ENCODE measurements at places on chromosomes 11 and 22. TPM values are rescaled to one million over a fixed set of nuclear protein-coding genes. Genes with fewer than 3 reads are reported as not detected.

DNA sequence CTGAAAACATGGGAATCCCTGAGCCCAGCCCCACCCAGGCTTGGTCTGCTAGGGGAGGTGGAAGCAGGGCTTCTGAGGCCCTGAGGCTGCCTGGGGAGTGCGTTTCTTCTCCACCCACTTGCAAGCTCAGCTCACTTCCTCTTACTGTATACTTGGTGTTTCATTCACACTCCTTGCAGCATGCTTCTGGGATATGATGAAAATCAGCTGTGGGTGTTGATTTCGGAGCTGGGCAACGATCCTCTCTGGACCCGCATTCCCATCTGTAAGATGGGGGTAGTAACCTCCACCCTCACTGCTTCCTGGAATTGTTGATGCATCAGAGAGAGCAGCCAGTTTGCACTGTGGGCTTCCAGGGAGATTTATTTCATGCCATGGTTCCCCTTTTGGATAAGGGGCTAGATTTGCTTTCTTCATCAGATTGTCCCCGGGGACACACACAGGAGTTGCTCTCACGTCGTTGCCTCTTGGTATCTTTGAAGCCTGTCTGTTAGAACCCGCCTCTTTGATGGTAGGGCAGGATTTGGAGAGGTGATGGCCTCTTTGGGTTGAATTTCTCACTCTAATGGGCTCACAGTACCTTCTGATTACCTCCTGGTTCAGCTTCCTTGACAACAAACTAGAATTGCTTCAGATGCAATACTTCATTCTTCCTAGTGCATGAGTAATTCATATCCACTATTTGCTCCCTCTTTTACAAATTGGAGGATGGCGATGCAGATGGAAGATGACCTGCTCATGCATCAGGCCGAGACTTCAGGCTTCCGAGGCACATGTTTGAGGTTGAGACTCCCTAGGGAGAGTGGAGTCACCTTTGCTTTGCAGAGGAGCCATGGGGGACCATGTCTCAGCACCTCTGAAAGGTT lies 40.4 kb downstream of the BCR start:
- peak; percentile 69 for DNase-seq

DNA sequence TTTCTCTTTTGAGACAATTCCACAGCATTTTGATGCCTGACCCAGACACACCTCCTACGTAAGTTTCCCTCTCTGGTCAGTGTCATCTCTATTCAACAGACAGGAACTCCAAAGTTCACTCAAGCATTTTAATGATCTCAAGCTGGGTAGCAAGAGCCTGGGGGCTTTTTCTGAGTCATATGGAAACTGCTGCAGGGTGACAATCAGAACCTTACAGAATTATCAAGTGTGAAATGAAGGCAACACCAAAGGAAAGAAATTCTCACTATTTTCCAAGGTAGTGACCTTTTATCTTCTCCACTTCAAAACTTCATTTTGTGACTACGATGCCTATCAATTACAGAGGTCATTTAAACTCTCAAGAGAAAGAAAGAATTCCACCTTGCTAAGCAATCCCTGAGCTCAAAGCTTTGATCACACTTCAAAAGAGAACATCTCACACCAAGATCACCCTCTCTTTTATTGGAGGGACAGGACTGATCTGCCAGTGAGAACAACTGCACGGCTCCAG lies 229.0 kb upstream of the ZC3H12C start:
- peak; percentile 64 for DNase-seq

- no peak for DNase-seq
Observed at GRCh38 chr11:26254378-26254777, 77.6 kb upstream of the ANO3 start.

GRCh38 chr11:62611705-62612365 lies 740 bp downstream of the EML3 start:
- DNase-seq: peak; percentile 36

DNA sequence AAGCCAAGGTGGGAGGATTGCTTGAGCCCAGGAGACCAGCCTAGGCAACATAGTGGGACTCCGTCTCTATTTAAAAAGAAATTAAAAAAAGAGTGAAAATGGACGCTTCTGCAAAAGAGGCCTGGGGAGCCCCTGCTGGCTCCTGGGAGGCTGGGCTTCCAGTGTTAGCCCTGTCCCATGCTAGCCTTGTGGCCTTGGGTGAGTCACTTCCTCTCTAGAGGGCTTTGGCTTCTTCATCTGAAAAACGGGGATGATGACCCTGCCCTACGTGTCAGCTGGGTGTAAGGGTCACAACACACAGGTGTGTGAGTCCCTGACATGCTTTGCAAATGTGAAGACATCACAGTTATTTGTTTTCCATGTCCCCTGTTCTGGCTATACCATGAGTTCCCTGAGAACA lies 32.8 kb downstream of the FAM227A start:
- DNase-seq: no peak

GRCh38 chr11:44188643-44189042 lies 93.2 kb downstream of the EXT2 start:
- no peak for DNase-seq

- no peak for DNase-seq
Observed at GRCh38 chr11:200224-201003, 6.8 kb downstream of the BET1L start.

DNA sequence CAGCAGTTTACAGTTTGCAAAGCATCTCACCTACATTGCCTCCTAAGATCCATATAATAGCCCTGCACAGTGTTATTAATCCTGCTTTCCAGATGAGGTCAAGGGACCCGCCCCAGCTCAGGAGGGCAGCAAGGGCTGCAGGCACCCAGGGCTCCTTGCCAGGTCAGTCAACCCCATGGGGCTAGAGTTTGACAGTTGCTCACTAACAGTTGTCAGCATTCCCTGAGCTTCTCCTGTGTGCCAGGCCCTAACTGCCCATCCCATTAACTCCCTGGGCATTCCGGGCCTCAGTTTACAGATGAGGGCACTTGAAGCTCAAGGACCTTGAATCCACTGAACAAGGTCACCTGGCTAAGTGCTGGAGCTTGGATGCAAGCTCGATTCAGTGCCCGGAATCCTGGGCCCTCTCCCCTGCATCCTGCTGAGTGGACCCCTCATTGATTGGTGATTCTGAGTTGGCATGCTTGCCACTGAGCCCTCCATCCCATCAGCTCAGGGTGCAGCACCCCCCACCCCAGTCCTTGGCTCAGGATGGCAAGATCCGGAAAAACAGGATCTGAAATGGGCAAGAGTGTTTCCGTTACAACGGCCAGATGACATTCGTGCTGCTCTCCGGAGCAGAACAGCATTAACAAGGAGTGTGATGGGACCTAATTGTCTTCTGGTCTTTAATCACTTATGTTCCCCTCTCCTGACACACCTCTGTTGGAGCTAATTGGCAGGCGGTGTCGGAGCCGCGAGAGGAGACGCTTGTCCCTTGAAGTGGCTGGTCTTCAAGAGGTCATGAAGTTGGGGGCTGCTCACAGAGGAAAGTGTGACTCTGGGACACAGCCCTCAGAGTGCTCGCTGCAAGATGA lies 87.4 kb upstream of the SHISAL1 start:
- DNase-seq: no peak

GRCh38 chr11:127675581-127675980 lies 675.0 kb upstream of the KIRREL3 start:
- DNase-seq: peak; percentile 7

DNA sequence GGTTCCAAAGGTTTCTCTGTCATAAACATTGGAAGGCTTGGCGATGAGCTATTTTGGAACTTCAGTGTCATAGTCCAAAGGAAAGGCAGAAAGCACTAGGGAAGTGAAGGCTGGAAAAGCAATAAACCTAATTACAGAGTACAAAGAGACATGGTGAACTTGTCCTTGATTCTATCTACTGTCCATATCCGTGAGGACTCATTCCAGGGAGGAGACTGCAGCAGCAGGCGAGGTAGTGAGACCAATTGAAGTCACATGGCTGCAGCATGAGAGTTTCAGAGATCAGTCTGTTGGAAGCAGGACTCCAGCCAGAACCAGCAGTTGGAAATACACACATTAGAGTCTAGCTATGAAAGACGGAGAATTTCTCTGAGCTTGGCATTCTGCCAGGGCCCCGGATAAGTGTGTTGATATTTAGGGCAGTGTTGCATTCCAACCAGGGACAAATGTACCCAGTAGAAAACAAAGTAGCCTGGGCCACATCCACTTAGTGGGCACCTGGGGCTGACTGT lies 54.1 kb upstream of the ARHGAP42 start:
- peak; percentile 31 for DNase-seq

- DNase-seq: no peak
Observed at GRCh38 chr22:43205261-43205691, 18.3 kb upstream of the TTLL12 start.

DNA sequence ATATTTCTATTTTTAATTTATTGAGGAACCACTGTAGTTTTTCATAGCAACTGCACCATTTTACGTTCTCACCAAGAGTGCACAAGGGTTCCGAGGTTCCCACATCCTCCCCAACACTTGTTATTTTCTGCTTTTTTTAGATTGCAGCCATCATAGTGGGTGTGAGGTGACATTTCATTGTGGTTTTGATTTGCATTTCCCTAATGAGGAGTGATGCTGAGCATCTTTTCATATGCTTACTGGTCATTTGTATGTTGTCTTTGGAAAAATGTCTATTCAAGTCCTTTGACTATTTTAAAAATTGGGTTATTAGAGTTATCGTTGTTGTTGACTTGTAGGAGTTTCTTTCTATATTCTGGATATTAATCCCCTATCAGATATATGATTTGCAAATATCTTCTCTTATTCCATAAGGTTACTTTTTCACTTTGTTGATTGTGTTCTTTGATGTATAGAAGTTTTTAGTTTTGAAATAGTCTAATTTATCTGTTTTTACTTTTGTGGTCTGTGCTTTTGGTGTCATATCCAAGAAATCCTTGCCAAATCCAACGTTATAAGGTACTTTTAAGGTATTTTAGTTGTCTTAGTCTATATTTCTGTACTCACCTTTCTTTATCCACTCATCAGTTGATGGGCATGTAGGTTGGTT lies 9.0 kb downstream of the NEAT1 start:
- DNase-seq: peak; percentile 48

- no peak for DNase-seq
Observed at GRCh38 chr11:94806014-94806413, 37.9 kb downstream of the AMOTL1 start.

GRCh38 chr11:30392221-30392784 lies 69.4 kb downstream of the ARL14EP start:
- peak; percentile 70 for DNase-seq

- no peak for DNase-seq
Observed at GRCh38 chr11:46942172-46942571, 5.6 kb downstream of the CSTPP1 start.

DNA sequence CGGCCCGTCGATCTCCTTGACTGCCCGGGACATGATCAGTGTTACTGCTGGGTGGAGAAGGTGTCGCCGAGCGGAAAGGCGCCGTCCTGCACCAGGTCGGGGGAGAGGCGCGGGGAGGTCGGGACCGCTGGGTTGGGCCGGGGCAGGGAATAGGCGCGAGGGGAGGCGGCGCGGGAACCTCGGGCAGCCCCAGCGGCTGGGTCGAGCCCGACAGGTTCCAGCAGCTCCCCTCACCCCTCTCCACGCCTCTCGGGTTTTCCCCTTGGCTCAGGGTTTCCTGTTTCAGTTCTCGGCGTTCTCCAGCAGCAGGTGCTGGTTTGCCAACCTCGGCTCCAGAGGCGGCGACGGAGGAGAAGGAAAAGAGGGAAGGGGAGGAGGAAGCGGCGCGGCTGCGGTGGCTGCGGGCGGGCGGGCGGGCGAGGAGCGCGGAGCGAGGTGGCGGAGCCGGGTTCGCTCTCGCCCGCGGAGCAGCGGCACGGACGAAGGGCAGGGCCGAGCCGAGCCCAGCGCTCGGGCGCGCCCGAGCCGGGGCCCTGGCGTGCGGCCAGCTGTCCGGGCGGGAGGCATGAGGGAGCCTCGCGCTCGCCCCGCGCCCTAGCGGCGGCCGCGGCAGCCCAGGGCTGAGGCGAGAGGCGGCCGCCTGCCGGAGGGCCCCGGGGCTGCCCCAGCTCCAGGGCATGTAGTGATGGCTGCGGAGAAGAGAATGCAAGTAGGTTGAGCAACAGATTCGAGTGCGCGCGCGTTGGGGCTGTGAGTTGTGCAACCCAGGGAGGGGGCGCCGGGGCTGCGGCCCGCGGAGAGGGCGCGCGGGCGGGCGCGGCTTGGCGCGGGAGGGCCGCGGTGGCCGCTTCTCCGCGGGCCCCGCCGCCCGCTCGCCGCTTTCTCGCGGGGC lies at the start of gene ZC3H12C:
Gene ZC3H12C (plus strand): TSS at position 878 of the 892 bp plus-strand sequence. CDS start 20 bp downstream, outside the sequence.
- DNase-seq: peak; percentile 87

GRCh38 chr22:25566898-25567235 lies 2.4 kb downstream of the GRK3 start:
- no peak for DNase-seq

- DNase-seq: no peak
Observed at GRCh38 chr11:131993246-131993645, 622.8 kb downstream of the NTM start.

DNA sequence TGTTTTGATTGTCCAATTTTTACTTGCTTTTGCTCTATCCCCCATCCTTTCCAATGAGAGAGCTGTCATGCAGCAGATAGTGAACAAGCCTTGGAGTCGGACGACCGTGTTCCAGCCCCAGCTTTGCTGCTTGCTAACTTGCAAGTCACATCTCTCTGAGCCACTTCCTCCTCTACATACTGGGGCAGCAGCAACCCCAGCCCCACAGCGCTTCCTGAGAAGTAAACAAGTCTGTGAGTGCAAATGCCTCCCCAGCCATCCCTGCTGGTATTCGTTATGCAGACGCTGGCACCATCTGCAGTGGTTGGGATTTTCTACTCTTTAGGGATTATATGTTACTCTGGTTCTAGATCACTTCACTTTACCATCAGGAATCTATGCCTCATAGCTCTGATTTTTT lies 35.0 kb downstream of the TPBGL start:
- DNase-seq: no peak

- DNase-seq: no peak
Observed at GRCh38 chr22:49975543-49976389, 15.2 kb downstream of the PIM3 start.

DNA sequence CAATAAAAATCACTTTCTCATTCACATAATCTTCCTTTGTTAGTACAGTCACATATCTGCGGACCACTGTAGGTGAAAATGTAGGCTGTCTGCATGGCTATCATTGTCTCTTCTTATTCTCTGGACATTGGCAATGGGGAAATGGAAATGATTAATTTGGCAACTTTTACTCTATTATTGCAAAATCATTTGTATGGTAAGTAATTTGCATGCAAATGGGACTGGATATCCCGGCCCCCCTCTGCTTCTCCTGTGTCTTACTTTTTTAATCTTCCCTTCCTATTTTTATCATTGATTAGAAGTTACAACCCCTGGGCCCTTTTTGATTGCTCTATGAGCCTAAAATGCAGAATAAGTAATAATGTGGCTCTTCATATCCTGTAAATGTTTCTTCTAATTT lies 6.0 kb downstream of the GRK3 start:
- no peak for DNase-seq

GRCh38 chr22:20741634-20742581 lies 32.0 kb upstream of the SERPIND1 start:
- peak; percentile 13 for DNase-seq

SHANK2 gene
- 13.7 TPM for total RNA-seq

CTSW gene
- 0.35 TPM for total RNA-seq

TRIM64 gene
- total RNA-seq: not detected

Data from renal cortical epithelial cell (primary cell).